ENCODE measurements at places on chromosomes 7 and 10. TPM values are rescaled to one million over a fixed set of nuclear protein-coding genes. Genes with fewer than 3 reads are reported as not detected.

GRCh38 chr10:72980348-72980747 is 25.7 kb upstream of the PLA2G12B start:
- no peak for DNase-seq

DNA sequence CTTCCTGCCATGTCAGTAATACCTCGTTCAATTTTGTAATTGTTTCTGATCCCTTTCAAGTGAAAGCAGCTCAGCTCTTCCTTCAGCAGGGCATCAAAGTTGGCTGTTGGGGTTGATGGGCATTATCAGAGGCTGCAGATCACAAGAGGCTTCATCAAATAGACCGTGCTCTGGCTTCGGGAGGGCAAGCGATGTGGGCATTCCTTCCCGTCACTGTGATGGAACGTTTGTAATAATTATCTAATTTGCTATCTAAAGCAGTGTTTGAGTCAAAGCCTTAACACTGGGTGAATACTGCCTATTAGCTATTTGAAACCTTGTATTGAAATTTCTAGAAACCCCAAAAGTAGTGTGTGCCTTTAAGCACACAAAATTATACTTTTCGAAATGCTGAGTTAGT is 170.1 kb downstream of the OTUD1 start:
- DNase-seq: no peak

GRCh38 chr10:28463676-28464395 is 69.1 kb upstream of the WAC start:
- DNase-seq: no peak

The SLC18A3 gene
- not detected for total RNA-seq

Measured in Panc1 (cell line).